Activated T-helper 1 cell treated with anti-CD3 and anti-CD28 coated beads, Interleukin-2, amount 50 U/mL, for 16 hours (primary cell): ENCODE measurements at places on chromosomes 12 and 14.

- DNase-seq: no peak
Observed at GRCh38 chr14:95265106-95266094, 54.3 kb downstream of the CLMN start.

DNA sequence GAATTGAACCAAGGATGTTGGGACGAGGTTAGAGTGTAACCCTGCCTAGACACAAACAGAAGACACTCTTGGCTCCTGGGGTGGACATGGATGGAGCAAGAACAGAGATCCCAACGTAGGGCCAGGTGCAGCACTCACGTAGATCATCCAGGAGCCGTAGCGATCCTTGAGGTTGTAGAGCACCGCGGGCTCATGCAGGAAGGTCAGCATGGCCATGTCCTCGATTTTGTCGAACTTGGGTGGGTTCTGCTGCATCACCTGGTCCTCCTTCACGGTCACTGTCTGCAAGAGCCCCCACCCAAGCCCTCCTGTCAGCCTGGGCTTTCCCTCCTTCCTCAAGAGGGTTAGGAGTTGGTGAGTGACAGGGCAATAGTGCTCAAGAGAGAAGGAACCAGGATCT, 2.5 kb downstream of the MYH7 start:
- no peak for DNase-seq

DNA sequence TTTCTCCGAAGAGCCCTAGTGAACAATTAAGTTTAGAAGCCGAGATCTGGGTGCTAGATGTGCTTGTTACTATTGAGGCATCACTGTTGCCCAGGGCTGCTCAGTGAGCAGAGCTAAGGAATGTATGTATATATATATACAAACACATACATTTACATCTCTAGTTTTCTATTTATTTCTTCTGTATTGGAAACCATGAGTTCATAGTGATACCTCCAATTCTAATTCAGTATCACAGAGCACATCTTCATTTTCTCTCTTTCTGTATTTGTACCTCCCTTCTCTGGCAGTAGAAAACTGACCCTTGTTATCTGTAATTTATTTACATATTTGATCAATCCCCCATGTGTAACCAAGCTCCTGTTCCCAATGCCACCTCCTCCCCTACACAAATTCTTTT, 40.7 kb upstream of the FUT8 start:
- no peak for DNase-seq

- DNase-seq: no peak
Observed at GRCh38 chr12:229441-230191, 15.7 kb upstream of the SLC6A12 start.

DNA sequence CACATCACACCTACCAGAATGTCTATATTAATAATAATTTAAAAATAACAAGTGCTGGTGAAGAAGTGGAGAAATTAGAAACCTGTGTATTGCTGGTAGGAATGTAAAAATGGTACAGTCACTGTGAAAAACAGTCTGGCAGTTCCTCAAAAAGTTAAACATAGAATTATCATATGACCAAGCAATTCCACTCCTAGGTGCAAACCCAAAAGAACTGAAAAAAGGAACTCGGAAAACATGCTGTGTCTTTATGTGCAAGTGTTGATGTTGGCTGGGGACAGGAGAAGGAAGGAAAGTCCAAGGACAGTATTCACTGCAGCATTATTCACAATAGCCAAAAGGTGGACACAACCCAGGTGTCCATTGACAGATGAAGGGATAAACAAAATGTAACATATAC, 146.5 kb downstream of the TTC7B start:
- DNase-seq: no peak

- DNase-seq: peak; percentile 82
Observed at GRCh38 chr12:56468216-56469006, at the start of gene SPRYD4. Gene SPRYD4, plus strand, starts transcription at chr12:56468578. Its CDS starts 14 bp downstream, at chr12:56468592.

DNA sequence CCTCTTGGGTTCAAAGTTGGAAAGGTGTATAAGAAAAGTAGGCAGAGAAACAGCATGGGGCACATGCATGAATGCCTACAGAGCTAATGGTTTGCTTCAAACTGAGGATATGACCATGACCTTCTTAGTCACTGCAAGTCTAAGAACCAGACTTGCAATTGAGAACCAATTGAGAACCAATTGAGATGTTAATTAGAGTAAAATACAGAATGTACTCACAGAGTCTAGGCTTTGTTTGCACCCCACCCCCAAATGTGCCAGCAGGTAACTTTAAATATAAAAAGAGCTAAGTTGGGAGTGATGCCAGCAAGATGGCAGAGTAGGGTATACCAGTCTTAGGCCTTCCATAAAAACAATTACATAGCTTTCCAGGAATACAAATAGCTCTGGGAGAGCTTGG, 227.3 kb upstream of the ALG10 start:
- no peak for DNase-seq

GRCh38 chr12:107485731-107486130, 199.9 kb upstream of the PWP1 start:
- no peak for DNase-seq

DNA sequence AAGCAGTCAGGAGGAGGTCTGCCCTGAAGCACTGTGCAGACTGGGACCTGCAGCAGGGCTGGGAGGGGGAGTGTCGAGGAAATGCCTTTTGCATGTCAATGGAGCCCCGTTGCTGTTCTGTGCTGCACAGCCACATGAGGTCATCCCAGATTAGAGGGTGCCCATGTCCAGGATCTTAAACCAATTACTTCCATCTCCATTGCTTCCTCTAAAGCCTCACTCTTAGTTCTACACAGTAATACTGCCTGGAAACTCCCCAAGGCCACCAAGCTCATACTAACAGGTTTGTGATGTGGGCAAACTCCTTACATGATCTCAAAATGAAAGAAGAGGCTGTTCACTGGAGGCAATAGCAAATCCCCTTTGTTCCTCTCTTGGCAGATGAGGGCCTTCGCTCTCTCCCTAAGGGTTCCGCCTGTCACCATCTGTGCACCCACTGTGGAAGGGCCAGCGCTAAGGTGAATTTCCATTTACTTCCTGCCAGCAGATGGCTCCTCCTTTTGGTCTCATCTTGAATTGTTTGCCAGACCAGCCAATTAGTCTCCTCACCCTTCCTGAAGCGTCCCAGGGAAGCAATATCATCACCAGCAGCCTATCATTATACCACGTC, 35.4 kb upstream of the LTA4H start:
- no peak for DNase-seq

- no peak for DNase-seq
Observed at GRCh38 chr12:132185705-132186104, 41.4 kb downstream of the NOC4L start.

DNA sequence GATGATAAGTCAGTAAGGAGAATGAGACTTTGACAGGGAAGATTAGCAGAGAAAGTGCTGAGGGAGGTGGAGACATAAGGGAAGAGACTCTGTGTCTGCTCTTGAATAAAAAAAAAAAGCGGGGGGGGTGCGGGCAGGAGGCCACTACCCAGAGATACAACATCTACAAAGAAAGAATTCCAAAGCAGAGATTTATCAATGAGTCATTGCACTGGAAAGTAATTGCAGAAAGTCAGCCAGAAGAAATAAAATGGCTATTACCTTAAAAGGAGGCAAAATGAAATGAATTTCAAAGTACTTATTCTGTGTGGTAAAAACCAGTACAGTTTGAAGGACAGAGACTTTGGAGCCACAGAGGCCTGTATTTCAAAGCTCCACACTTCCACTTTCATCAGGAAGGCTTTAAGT, 267.1 kb upstream of the PRKD1 start:
- DNase-seq: no peak

DNA sequence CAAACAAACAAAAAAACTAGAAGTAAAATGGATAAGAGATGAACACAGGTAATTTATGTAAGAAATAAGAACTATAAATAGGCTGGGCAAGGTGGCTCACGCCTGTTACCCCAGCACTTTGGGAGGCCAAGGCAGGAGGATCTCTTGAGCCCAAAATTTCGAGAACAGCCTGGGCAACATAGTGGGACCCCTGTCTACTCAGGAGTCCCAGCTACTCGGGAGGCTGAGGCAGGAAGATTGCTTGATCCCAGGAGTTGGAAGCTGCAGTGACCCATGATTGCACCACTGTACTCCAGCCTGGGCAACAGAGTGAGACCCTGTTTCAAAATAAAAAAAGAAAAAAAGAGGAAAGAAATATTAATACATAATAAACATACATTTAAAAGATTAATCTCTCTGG, 22.7 kb upstream of the ABCD4 start:
- DNase-seq: no peak

DNA sequence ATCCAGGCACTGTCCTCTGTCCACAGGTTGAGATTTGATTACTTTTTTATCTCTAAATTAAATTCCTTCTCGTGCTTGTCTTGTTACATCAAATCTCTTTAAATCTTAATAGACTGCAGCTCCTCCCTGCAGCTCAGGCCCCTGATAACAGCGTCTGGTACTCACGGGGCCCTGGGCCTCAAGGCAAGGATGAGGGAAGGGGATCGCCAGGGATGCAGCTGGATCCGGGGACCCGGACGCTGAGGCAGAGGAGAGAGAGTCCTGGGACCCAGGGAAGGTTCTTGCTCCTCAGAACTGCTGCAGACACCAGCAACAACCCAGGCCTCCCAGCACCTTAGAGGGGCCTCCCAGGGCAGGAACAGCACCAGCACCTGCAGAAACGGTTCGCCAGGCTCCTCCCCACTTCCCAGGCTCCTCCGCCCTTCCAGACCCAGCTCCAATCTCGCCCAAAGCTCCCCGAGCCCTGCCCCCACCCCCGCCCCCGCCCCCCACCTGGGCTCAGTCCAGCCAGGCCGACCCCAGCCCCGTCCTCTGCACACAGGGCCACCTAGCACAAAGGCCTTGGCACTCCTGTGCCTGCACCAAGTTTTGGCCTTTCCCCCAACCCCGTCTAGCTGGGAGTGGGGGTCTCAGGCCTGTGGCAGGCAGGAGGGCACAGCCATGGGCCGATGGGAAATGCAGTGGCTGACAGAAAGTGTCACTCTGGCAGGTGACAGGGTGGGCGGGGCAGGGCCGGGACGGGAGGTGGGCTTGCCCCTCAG, 60.3 kb upstream of the GALNT9 start:
- no peak for DNase-seq

- DNase-seq: no peak
Observed at GRCh38 chr12:107544937-107545336, 140.7 kb upstream of the PWP1 start.
